Fibroblast of skin of left biceps (primary cell): ENCODE measurements at places on chromosomes 1 and 21.

GRCh38 chr1:42767510-42768000, 506 bp downstream of the C1orf50 start:
- no peak for DNase-seq

- no peak for DNase-seq
Observed at GRCh38 chr1:190608282-190608681, 130.6 kb upstream of the BRINP3 start.

GRCh38 chr1:111988743-111989453, 570 bp downstream of the KCND3 start:
- DNase-seq = no peak

- no peak for DNase-seq
Observed at GRCh38 chr1:235325139-235325538, 2.8 kb downstream of the ARID4B start.

DNA sequence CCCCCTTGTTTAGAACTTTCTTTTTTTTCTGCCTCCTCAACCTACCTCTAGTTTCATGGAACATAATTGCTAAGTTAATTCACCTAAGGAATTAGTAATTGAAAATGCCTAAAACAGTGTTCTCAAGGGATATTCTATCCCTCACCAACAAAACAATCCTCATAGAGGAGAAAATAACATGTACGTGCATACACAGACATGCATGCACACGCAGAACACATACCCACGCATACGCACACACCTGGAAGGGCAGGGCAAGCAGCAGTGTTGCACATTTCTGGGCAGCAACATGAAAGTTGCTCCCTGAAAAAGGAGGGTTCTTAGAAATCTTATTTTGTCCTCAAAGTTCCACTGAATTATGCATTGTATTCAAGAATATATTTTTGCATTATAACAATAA, 76.6 kb downstream of the HHAT start:
- no peak for DNase-seq

DNA sequence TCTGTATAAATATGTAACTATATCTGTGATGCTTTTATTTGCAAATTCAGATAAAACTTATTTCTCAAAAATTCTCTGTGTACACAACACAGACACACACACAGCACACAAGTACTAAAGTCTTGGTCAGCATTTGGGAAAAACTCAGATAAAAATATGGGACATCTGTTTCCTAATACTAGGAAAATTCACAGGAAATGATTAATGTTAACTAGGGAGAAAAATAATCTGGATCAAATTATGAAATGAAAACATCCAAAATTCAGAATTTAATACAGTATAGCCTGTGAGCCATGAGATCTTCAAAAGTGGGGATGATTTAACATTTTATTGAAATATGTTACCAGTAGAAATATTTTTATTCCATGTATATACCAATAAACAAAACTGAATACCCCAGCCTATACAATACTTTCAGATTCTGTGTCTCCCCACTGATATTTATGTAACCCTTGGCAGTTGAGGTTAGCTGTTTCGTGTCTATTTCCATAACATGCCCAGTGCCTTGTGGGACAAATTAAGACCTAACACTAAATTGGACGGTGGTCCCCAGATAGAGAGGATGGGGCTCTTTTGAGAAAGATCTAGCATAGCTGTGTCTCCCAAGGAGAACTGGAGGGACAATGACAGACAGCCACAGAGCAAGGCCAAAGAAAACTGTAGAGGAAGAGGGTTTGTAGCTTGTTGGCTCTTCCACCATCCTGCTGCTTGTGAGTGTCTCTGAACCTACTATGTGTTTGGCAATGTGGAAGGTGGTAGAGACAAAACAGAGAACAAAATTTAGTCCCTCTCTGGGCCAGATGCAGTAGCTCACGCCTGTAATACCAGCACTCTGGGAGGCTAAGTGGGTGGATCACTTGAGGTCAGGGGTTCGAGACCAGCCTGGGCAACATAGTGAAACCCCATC, 47.2 kb downstream of the GNG12 start:
- no peak for DNase-seq
